ENCODE measurements at places on chromosomes 12 and 14.

- DNase-seq, result no peak
These were observed 4.4 kb downstream of the TMEM179 start for GRCh38 chr14:104600141-104600643.

GRCh38 chr14:104659146-104659545, 30.3 kb upstream of the INF2 start:
- no peak for DNase-seq

DNA sequence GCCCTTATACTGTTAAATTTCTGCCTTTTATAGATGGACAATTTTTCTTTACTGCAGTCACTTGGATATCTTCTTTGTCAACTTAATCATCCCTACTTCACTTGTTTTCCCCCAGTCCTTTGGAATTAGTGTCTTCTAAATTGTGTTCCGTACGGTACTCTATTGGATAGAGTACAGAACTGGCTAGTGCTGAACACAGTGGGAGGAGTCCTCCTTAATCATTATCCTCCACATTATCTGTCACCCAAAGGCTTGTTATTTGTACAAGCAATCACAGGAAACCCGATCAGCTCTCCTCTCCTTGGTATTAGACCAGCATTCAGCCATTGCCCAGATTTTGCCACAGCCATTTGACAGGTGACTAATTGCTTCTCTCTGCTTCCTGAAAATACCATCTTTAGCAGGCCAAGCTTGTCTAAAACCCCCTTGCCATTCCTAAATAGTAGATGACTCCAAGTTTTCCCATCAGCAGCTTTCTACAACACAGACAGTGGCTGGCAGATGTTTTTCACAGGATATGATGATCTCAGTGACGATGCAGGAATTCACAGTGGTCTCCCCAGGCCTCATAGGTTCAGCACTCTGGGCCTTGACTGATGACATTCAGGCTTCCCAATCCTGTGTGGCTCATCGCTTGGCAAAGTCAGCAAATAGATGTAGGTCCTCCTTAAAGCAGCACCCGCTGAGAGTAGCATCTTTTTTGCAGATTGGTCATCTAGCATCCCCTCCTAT, 216.0 kb upstream of the RGS6 start:
- DNase-seq, result no peak

DNA sequence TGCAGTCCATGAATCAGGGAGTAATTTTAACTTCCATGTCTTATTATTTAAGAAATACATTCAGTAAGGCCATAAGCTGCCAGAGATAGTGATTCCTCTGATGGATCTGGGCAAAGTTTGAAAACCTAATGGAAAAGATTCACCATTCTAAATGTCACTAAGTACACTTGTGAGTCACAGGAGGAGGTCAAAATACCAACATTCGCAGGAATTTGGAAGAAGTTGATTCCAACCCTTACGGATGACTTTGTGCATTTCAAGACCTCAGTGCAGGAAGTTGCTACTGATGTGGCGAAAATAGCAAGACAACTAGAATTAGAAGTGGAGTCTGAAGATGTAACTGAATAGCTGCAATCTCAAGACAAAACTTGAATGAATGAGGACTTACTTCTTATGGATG, 69.8 kb downstream of the OSBPL8 start:
- no peak for DNase-seq

GRCh38 chr14:71625891-71626701, 306.1 kb upstream of the RGS6 start:
- no peak for DNase-seq

GRCh38 chr12:96194971-96195844, 1.0 kb downstream of the ELK3 start:
- DNase-seq, result peak; percentile 53
